Hepatocyte (in vitro differentiated cells): ENCODE measurements at places on chromosomes 5 and 9. TPM values are rescaled to one million over a fixed set of nuclear protein-coding genes. Genes with fewer than 3 reads are reported as not detected.

DNA sequence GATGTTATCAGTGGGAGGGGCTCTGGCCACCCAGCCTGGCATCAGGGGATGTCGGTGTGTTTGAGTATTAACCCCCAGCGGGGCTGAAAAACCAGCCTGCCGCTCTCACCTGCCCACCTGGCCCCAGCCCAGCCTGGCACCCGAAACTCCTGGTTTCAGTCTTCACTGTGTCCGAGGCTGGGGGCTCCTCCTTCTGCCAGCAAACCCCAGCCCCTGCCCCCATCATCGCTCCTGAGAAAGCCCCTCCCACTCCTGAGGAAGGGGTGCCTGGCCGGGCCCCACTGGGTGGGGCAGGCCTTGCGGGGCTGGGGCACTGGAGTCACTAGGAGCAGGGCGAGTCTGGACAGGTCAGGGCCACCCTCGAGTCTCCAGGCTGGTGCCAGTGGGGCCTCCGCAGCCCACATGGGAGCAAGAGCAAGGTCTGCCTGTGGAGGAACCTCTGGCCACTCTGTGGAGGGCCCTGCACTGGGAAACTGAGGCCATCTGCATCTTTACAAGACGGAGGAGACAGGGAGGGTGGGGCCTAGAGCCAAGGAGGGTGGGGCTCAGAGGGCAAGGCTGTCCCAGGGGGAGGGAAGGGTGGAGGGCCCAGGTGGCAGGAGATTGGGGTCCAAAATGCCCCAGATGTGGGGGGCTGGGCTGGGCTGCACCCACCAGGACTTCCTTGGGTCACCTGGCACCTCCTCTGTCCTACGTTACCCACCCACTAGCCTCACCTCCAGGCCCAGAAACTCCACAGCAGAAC is 51.5 kb upstream of the NOTCH1 start:
- DNase-seq = no peak

DNA sequence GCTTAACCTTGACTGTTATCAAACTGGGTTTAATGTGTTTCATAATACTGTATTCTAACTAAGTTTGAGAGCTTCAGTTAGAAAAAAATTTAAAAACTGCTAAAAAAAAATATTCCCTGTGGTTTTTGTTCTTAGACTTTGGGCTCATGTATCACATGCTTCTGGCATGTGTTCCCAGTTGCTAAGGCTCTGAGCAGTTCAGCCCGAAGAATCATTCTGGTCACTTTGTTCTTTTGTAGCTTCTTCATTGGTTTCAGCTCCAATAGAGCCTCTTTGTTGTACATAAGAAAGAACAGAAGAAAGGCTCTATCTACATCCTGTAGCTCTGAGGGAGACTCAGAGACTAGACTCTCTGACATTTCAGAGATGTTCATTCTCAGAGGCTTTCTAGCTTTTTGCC is 25.6 kb downstream of the KCNN2 start:
- DNase-seq = no peak

- no peak for DNase-seq
Observed at GRCh38 chr5:135242866-135243555, 156.0 kb downstream of the MACROH2A1 start.

- DNase-seq = no peak
Observed at GRCh38 chr5:136734628-136735027, 369.3 kb upstream of the TRPC7 start.

DNA sequence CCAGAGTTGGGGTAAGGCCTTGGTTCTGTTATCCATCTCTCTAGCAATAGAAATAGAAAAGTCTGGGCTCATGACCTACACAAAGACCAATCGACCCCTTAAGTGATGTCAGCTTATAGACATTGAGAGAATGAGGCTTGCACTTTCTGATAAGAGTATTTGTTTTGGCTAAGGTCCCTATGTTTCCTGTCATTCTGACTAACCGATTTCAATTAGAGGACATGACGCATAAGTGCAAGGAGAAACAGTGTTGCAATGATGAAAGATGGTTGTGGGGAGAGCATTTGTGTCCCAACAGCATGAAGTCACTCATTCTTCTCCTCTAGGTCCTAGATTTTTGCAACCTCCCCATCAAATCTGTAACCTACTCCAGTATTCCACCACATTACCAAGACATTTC is 255.1 kb downstream of the MAT2B start:
- DNase-seq = no peak

GRCh38 chr5:113524927-113525326 is 11.4 kb downstream of the YTHDC2 start:
- DNase-seq = no peak

GFPT2 gene
- total RNA-seq = 15.9 and 25.0 TPM in 2 replicates

TAF11L5 gene
- not detected in 2 replicates for total RNA-seq

GPX3 gene
- total RNA-seq = 40.9 and 58.6 TPM in 2 replicates

ZFR gene
- total RNA-seq = 83.4 and 93.3 TPM in 2 replicates

SPACA9 gene
- 0.44 and 1.9 TPM in 2 replicates for total RNA-seq

HCN1 gene
- 0.57 and 0.64 TPM in 2 replicates for total RNA-seq
